ENCODE measurements at places on chromosomes 3 and 15.

GRCh38 chr3:190119461-190120268 lies 1.0 kb downstream of the P3H2 start:
- H3K27ac ChIP-seq, result no peak overlapping the region
- peak overlapping the region; percentile 82 for H3K4me3 ChIP-seq
- no peak for DNase-seq
- H3K27me3 ChIP-seq, result peaks cover 8% of the 10 kb centered on the region
- H3K36me3 ChIP-seq, result no peaks in the 10 kb centered on the region
- H3K4me1 ChIP-seq, result peaks cover 32% of the 10 kb centered on the region

DNA sequence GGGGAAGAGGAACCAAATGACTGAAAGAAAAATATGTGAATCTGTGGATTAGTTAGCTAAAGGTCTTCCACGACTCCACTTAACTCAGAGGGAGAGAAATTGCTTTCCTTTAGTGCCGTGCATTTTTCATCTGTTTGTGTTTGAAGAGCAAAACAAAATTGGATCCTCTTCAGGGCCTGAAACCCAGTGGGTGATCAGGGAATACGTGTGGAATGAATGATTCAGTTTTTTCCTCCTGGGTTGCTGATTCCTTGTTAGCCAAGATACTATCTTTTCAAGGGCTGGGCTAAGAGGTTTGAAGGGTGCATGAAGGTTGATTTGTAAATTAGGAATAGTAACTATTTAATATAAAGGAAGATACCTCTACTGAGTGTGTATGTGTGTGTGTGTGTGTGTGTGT lies 61.0 kb downstream of the TPRG1 start:
- H3K27ac ChIP-seq, result no peak overlapping the region
- peaks cover 9% of the 10 kb centered on the region for H3K4me1 ChIP-seq
- H3K27me3 ChIP-seq, result no peaks in the 10 kb centered on the region
- DNase-seq, result no peak

- DNase-seq, result no peak
- H3K27ac ChIP-seq, result peak overlapping the region; percentile 33
Measured at GRCh38 chr15:40389824-40390595, 7.5 kb downstream of the KNSTRN start.

GRCh38 chr3:18126772-18127171 lies 298.4 kb downstream of the SATB1 start:
- DNase-seq, result no peak
- H3K4me1 ChIP-seq, result peaks cover 3% of the 10 kb centered on the region
- no peaks in the 10 kb centered on the region for H3K27me3 ChIP-seq
- no peak overlapping the region for H3K27ac ChIP-seq
- no peak overlapping the region for H3K4me3 ChIP-seq

- H3K36me3 ChIP-seq, result no peaks in the 10 kb centered on the region
- H3K4me3 ChIP-seq, result no peak overlapping the region
- no peak for DNase-seq
- no peaks in the 10 kb centered on the region for H3K4me1 ChIP-seq
Measured at GRCh38 chr3:12270976-12271375, 17.9 kb upstream of the PPARG start.

DNA sequence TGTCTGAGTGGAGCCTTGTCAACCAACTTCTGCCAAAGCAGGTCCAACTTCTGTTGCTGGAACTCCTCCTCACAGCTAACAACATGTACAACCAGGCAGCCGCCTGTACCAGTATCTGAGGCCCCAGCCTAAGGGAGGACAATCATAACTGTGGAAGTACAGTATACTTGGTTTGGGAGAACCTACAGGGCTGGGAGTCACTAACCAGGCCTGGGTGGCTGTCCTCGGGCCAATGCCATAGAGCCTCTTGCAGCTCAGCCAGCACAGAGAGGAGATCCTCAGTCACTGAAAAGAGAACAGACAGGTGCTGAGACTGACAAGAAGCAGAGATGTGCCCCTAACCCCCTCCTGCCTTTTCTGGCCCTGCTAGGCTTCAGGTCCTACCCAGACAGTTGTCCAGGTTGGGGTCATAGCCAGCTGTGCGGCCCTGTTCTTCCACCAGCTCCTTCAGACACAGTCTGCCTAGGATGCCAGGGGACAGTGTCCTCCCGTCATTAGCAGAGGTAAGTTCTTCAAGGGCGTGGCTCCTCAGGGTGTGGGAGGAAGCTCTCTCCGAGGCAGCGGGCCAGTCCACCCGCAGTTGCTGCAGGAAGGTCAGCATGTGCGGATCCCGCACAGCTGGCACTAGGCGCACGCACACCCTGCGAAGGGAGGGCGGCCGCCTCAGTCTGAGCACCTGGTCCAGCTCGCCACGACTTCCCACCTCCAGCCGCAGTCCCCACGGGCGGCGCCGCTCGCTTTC lies 980 bp downstream of the DALRD3 start:
- H3K27ac ChIP-seq, result peak overlapping the region; percentile 83
- H3K4me3 ChIP-seq, result peak overlapping the region; percentile 90
- no peak for DNase-seq
- peaks cover 41% of the 10 kb centered on the region for H3K4me1 ChIP-seq
- peaks cover 35% of the 10 kb centered on the region for H3K36me3 ChIP-seq

GRCh38 chr15:65953622-65954021 lies 84.3 kb downstream of the RAB11A start:
- peaks cover 5% of the 10 kb centered on the region for H3K27me3 ChIP-seq
- no peak overlapping the region for H3K4me3 ChIP-seq

- H3K4me1 ChIP-seq, result peaks cover 35% of the 10 kb centered on the region
- peak overlapping the region; percentile 100 for H3K4me3 ChIP-seq
- no peaks in the 10 kb centered on the region for H3K27me3 ChIP-seq
- H3K27ac ChIP-seq, result peak overlapping the region; percentile 100
- no peaks in the 10 kb centered on the region for H3K36me3 ChIP-seq
Measured at GRCh38 chr3:172038798-172039435, 461 bp upstream of the FNDC3B start.

DNA sequence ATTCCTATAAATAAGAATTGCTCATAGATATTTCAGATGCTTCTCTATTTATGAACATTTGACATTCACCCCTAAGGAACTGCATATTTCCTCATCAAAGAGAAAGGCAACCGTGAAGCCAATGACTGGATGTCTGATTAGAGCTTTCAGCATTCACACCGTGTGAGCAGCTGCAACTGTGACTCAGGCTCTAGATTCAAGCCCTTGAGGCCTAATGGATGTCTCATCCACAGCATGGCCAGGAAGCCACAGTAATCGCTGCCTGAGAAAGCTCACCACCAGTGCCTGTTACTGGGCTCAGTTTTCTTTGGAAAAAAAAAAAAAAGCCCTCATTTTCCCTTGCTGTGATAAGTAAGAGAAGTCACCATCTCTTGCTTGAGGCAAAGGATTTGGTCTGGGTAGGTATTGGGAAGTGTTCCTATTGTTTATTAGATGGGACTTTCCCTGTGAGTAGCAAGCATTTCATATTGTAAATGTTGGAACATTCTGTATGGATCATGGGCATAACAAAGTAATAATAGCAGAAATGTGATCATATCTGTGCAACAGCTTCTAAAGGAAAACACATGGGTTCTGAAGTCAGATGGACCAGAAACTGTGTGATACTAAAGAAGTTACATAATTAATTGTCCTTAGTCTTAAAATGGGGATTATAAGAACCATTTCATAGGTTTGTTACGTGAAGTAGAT lies 783.7 kb downstream of the AGBL1 start:
- no peak overlapping the region for H3K27ac ChIP-seq
- no peaks in the 10 kb centered on the region for H3K36me3 ChIP-seq
- no peak for DNase-seq
- no peaks in the 10 kb centered on the region for H3K4me1 ChIP-seq
- H3K27me3 ChIP-seq, result no peaks in the 10 kb centered on the region

DNA sequence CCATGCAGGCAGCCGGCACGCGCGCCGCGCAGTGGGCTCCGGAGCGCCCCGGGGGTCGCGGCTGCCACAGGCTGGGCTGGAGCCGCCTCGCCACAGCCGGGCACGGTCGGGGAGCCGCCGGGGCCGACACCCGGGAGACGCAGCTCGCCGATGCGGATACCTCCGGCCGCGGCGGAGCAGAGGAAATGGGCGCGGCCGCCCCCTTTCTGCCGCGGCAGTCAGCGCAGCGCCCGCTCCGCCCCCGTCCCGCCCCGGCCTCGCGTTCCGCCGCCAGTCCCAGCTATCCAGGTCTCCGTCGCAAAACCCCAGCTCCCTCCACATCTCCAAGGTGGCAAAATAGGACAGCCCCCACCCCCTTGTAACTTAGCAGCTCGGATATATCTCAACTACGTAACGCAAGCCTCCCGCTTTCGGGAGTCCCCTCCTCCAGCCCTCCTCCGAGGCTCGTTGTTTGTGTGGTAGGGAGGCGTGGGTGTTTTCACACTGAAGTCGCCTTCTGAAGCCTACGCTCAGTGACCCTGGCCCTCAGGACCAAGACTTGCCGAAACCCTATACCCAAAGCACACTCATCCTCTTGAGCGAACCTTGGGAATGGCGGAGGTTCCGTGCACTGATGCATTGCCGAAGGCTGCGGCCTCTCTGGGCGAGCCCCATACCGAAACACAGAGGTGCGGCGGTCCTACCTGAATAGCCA lies at the start of gene SH3BP5:
SH3BP5 (minus strand) TSS at position 182 of the 694 bp plus-strand sequence; CDS start at position 4, 178 bp downstream.
- DNase-seq, result peak; percentile 85
- peak within 1 kb of the TSS; percentile 86 for H3K4me3 ChIP-seq
- no peaks in the 10 kb centered on the region for H3K36me3 ChIP-seq
- peak within 1 kb of the TSS; percentile 92 for H3K27ac ChIP-seq
- H3K27me3 ChIP-seq, result no peaks in the 10 kb centered on the region

GRCh38 chr3:185225523-185225922 lies 28.3 kb downstream of the EHHADH start:
- H3K4me3 ChIP-seq, result no peak overlapping the region
- peaks cover 3% of the 10 kb centered on the region for H3K36me3 ChIP-seq
- no peaks in the 10 kb centered on the region for H3K27me3 ChIP-seq

GRCh38 chr15:94186770-94187331 lies 44.5 kb upstream of the MCTP2 start:
- H3K4me3 ChIP-seq, result no peak overlapping the region
- H3K27ac ChIP-seq, result no peak overlapping the region
- no peak for DNase-seq
- H3K4me1 ChIP-seq, result no peaks in the 10 kb centered on the region
- no peaks in the 10 kb centered on the region for H3K36me3 ChIP-seq

DNA sequence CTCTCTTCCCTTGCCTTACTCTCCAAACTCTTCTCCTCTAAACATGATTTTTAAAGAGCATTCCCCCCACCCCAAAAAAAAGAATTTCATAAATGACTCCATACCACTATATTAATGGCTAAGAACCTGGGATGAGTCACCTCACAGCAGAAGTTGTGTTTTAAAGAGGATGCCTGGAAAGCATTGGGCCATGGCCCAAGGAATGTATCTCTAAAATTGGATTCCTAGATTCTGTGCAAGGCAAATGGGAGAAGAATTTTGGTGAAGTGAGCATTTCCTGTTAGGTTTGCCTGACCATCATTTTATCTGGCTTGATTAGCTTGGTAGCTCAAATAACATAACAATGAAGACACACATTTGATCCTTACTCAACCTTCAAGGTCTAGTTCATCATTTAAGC lies 251.4 kb downstream of the NR1D2 start:
- no peak overlapping the region for H3K27ac ChIP-seq
- peaks cover 3% of the 10 kb centered on the region for H3K4me1 ChIP-seq
- no peaks in the 10 kb centered on the region for H3K36me3 ChIP-seq
- no peaks in the 10 kb centered on the region for H3K27me3 ChIP-seq
- no peak overlapping the region for H3K4me3 ChIP-seq

DNA sequence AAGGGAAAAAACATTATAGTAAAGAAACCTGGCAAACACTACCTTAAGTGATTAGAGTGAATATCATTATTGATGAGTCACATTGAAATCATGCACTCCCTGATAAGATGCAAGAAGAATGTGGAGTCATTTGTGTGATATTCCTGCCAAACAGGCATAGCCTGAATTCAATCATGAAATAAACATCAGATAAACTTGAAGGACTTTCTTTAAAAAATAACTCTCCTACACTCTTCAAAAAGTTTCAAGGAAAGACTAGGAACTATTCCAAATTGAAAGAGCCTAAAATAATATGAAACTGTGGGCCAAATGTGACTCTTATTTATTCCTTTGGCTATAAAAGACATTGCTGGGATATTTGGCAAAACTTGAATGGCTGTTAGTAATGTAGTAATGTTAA lies 625.7 kb upstream of the LMCD1 start:
- H3K4me3 ChIP-seq, result no peak overlapping the region
- no peaks in the 10 kb centered on the region for H3K36me3 ChIP-seq
- no peak overlapping the region for H3K27ac ChIP-seq
- H3K27me3 ChIP-seq, result no peaks in the 10 kb centered on the region
- H3K4me1 ChIP-seq, result peaks cover 6% of the 10 kb centered on the region

GRCh38 chr3:134054231-134054630 lies 24.5 kb upstream of the SLCO2A1 start:
- H3K27ac ChIP-seq, result no peak overlapping the region
- no peak overlapping the region for H3K4me3 ChIP-seq
- peaks cover 9% of the 10 kb centered on the region for H3K4me1 ChIP-seq
- H3K36me3 ChIP-seq, result no peaks in the 10 kb centered on the region
- H3K27me3 ChIP-seq, result no peaks in the 10 kb centered on the region

DNA sequence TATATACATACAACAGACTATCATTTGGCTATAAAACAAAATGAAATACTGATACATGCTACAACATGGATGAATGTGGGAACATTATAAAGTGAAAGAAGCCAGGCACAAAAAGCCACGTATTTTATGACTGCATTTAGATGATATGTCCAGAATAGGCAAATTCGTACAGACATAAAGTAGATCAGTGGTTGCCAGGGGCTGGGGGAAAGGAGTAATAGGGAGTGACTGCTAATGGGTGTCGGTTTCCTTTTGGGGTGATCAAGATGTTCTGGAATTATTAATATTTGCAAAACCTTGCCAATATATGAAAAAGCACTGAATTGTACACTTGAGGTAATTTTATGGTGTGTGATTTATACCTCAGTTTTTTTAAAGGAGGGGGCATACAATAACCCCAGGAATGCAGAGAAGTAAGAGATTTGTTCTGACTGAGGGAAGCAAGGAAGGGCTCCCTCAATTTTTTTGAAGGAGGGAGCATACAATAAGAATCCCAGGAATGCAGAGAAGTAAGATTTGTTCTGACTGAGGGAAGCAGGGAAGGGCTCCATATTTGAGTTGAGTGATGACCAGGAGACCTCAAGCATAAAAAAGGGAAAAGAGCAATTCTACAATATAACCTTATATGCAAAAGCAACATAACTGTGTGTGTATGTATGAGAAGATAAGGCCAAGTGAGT lies 6.2 kb downstream of the PSMD6 start:
- peaks cover 17% of the 10 kb centered on the region for H3K4me1 ChIP-seq
- DNase-seq, result no peak
- H3K27me3 ChIP-seq, result no peaks in the 10 kb centered on the region
- H3K27ac ChIP-seq, result no peak overlapping the region
- H3K4me3 ChIP-seq, result no peak overlapping the region

DNA sequence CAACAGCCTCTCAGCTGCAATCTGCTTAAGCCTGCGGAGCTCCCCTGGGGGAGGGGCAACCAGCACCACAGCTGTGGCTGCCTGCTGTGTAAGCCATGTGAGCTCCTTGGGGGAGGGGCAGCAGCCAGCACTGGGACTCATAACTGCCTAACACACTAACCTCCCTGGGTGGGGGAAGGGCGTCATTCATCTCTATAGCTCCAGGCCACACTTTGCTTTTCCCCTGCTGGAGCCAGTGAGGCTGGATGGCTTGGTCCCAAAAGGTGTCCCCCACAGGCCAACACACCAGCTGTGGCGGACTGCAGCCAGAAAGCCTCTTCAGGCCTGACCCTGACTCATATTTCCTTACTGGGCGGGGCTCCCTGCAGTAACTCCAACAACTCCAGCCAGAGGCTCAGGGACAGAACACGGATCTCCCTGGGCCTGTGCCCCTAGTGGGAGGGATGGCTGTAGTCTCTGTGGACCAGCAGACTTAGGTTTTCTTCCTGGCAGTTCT lies 129.8 kb downstream of the PPM1L start:
- H3K27me3 ChIP-seq, result no peaks in the 10 kb centered on the region
- no peak for DNase-seq
- H3K4me3 ChIP-seq, result no peak overlapping the region
- H3K36me3 ChIP-seq, result no peaks in the 10 kb centered on the region
- H3K27ac ChIP-seq, result no peak overlapping the region

Measured in suprapubic skin (tissue), 4 donors.